Muscle of leg (tissue), 16 donors: ENCODE measurements at places on chromosomes 4 and X.

DNA sequence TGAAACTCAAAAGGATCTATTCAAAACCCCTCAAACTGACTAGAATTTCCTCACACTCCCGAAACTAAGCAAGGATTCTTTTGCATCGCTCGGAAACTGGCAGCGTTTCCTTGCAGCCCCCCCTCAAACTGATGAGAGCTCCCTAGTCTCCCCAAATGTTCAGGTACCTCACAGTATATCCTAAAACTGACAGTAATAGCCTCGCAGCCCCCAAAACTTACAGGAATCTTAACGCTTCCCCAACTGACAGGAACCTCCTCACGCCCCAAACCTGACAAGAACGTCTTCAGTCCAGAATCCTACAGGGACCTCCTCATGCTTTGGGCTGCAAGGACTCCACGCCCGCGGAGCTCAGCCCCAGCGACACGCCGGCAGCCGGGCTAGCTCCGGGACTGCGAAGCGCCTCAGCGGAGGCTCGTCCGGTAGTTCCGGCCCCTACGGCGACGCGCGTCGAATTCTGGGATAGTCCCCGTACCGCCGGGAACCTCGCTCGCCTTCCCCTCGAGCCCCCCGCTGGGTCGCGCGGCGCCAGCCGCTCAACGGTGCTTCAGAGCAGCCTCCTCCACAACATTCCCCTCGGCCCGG lies 640 bp downstream of the PHF8 start:
- peaks cover 16% of the 10 kb centered on the region for H3K36me3 ChIP-seq
- H3K27ac ChIP-seq: peak overlapping the region; percentile 97
- H3K27me3 ChIP-seq: no peaks in the 10 kb centered on the region

DNA sequence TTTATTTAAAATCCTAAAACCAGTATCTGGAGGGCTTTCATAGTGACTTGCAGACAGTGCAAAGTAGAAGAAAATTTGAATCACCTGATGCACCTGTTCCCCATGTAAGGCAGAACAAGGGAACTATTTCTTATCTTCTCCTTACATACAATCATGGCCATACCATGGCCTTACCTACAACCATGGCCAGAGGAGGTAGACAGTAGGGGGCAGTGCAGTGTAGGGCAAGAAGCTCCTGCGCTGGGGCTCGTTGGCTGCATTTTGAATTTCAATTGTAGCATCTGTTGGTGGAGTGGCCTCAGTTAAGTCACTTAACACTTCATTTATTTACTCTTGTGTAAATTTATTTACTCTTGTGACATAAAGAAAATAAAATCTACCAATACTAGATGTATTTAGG lies 33.0 kb downstream of the GALNTL6 start:
- DNase-seq: peak; percentile 13
- no peaks in the 10 kb centered on the region for H3K27me3 ChIP-seq
- H3K4me1 ChIP-seq: no peaks in the 10 kb centered on the region
- no peaks in the 10 kb centered on the region for H3K36me3 ChIP-seq
- no peak overlapping the region for H3K27ac ChIP-seq
- no peak overlapping the region for H3K4me3 ChIP-seq

DNA sequence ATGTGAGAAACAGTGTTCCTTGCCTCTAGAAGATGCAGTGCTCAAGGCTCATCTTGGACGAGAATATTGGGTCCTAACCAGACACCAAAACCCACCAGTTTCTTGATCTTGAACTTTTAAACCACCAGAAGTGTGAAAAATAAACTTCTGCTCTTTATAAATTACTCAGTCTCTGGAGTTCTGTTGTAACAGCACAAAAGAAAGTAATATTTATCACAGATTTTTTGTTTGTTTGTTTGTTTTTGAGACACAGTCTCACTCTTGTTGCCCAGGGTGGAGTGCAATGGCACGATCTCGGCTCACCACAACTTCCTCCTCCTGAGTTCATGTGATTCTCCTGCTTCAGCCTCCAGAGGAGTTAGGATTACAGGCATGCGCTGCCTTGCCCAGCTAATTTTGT lies 371.1 kb upstream of the NDST4 start:
- H3K4me3 ChIP-seq: no peak overlapping the region
- no peak for DNase-seq
- no peaks in the 10 kb centered on the region for H3K27me3 ChIP-seq
- H3K36me3 ChIP-seq: no peaks in the 10 kb centered on the region

DNA sequence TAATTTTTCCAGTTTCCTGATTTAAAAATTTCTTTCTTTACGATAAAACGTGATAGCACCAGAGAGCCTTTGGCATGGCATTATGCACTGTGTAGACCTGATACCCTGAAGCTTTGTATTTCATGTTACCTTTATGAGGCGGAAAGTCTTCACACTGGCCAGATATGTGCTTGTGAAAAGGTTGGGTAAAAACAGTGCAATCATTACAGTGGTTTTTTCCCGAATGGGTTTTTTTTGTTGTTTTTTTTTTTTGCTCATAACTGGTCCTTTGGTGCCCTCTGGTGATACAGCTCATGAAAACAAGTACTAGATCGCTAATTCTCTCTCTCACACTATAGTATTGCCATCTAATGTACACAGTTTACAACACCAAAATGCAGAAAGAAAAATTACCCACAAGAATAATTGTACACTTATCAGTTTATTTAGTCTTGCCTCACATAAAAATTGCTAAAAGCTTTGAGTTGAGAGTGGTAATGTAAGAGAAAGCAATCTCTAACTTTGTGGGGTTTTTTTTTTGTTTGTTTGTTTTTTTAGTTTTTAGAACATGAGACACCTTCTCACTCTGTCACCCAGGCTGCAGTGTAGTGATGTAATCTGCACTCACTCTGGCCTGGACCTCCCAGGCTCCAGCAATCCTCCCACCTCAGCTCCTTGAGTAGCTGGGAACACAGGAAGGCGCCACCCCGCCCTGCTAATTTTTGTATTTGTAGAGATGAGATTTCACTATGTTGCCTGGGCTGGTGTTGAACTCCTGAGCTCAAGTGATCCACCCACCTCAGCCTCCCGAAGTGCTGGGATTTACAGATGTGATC lies 21.3 kb downstream of the SPCS3 start:
- DNase-seq: peak; percentile 76
- H3K27ac ChIP-seq: no peak overlapping the region
- no peaks in the 10 kb centered on the region for H3K36me3 ChIP-seq
- no peak overlapping the region for H3K4me3 ChIP-seq
- H3K4me1 ChIP-seq: no peaks in the 10 kb centered on the region

- peaks cover 14% of the 10 kb centered on the region for H3K36me3 ChIP-seq
- no peak overlapping the region for H3K27ac ChIP-seq
- DNase-seq: no peak
- no peak overlapping the region for H3K4me3 ChIP-seq
- H3K27me3 ChIP-seq: peaks cover 13% of the 10 kb centered on the region
- H3K4me1 ChIP-seq: peaks cover 3% of the 10 kb centered on the region
These were observed 1.8 kb downstream of the ZNF674 start for GRCh38 chrX:46543441-46543840.

DNA sequence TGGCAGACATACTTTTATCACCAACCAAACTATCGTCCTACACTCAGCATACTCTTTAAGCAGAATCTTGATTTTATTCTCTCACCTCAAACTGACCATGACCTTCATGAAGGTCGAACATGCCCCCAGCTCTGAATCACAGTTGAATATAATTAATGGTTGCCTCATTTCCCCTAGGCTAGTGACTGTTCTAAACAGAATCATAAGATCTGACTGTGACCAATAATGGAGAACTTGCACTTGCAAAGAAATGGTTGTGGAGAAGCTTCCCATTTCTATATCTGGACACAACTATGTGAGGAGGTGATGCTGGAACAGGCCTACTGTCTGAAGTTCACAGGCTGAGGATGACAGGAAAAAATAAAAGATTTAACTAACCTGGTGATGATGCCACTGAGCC lies 85.1 kb downstream of the PDGFC start:
- no peak for DNase-seq
- H3K4me3 ChIP-seq: no peak overlapping the region
- no peak overlapping the region for H3K27ac ChIP-seq
- H3K36me3 ChIP-seq: no peaks in the 10 kb centered on the region
- H3K4me1 ChIP-seq: no peaks in the 10 kb centered on the region
